GM04503 (cell line): ENCODE measurements at places on chromosomes 4 and X.

GRCh38 chr4:11698846-11699590, 270.3 kb upstream of the HS3ST1 start:
- DNase-seq = no peak

- DNase-seq = no peak
Measured at GRCh38 chr4:15010038-15010585, 7.8 kb downstream of the CPEB2 start.

DNA sequence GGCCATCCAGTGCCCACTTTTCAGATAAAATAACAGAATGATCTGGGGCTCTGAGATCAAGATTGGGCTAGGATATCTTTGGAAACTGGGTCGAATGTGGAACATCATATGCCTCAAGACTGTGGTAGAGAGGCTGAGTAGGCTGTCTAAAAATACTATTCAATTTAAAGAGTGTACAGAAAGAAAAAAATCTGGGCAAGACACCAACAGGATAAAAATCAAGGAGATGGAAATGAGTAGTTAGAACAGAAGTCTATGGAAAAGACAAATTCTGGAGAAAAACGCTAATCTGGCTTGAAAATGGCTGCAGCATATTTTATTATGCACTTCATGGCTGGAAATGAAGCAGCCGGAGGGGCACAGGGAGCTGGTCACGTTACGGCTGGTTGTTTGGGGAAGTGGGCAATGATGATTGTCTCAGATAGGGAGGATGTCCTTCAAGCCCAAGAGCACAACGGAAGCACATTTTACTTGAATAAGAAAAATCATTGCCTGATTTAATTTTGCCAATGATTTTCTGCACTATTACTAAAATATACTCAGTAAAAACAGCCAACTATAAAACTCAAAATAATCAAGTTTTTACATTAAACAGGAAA, 27.1 kb upstream of the MAPK10 start:
- no peak for DNase-seq

DNA sequence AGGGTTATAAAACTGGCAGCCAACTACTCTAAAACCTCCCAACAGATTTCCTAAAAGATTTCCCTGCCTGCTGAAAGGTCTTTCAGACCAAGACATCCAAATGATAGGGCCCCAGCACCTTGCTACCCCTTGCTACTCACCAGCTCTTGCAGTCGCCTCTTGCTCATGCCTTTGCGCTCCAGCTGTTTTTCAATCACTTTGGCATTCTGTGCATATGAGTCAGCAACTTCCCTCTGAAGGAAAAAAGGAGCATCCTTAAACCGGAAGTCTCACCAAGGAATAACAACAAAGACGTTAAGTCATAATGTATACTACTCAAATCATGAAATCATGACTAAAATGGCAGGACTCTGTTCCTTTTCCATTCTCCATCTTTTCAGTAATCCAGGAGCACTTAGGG, 24.0 kb downstream of the STEEP1 start:
- DNase-seq = peak; percentile 42

- DNase-seq = no peak
Measured at GRCh38 chr4:30866346-30866745, 146.2 kb downstream of the PCDH7 start.

DNA sequence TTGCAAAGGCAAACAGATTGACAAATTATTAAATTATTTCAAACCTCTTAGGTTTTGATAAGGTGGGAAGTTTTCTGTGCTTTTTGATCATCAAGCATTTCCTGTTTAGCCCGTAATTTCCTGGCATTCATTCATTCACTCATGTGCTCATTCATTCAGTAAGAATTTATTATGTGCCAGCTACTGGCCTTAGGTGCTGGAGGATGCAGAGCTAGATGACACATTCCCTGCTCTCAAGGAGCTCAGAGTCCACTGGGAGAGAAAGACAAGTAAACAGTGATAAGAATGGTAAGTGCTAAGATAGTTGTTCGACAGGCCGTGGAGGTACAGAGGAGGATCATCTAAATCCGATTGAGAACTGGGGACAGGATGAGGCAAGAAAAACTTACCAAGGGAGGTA, 153.0 kb downstream of the DCTD start:
- no peak for DNase-seq

GRCh38 chr4:2116687-2117400, 57.7 kb downstream of the NAT8L start:
- no peak for DNase-seq

- no peak for DNase-seq
Measured at GRCh38 chr4:34800953-34801352, 1443.4 kb downstream of the ARAP2 start.

GRCh38 chr4:62618042-62618441, 1417.9 kb downstream of the ADGRL3 start:
- DNase-seq = no peak

DNA sequence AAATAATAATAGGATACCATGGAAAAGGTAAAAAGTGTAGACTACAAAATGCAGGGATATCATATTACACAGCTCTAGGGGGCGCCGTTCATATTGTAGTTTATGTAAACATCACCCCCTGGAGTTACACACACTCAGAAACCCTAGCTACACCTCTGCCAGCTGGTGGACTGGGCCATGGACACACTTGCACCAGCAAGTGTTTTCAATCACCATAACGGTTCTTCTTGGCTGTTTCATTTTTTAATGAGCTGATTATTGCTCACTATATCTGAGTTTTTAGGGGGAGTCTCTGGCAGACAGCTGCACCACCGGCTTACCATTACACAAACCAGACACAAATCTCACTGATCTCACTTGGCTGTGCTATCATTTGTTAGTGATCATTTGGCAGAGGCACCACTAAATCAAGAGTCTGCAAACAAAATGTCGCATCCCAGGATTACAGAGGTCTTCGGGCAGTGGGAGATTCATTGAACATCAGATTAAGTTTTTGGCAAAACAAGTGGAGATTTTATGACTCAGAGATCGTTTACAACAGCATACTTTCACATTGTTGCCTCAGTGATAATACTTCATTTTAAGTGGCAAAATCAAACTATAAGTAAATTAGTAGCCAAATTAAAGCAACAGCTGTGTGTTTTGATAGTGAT, 185.7 kb downstream of the UNC5C start:
- no peak for DNase-seq

- DNase-seq = no peak
Measured at GRCh38 chrX:129618997-129619396, 35.8 kb downstream of the APLN start.

DNA sequence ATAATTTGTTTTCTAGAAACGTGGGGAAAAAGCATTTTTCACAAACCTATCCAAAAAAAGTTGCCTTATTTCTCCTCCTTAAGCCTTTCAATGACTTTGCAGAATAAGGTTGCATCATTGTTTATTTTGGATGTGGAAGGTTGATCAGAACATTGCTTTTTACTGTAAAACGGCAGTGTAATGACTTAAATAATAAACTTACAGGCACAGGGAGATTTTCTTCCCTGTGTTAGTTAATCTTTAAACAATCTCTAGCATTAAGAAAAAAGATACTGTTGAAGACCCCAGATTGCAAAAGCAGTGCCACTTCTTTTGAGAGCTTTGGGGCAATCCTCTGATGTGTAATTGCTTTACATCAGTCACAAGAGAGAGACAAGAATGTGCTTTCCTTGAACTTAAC, 153.4 kb downstream of the ARX start:
- no peak for DNase-seq

GRCh38 chrX:105302246-105302645, 81.8 kb upstream of the TEX13A start:
- DNase-seq = no peak

DNA sequence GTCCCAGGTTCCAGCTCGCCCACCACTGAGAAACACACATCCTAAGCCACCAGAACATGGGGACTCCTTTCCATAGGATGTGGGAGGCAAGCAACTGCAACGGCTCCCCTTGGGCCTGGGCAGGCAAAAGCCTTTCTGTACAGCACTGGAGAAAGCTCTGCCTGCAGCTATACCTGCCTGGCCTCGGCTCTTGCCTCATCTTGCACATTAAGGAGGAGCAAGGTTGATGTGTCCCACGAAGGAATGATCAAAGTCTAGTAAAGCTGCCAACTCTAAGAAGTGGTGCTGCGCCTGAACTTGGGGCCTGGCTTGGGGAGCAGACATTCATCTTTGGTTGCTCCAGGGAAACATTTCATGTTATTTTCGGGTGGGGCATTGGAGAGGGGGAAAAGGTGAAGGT, 19.6 kb downstream of the CCNG2 start:
- no peak for DNase-seq

GRCh38 chr4:130511776-130512175, 1415.8 kb downstream of the C4orf33 start:
- no peak for DNase-seq

DNA sequence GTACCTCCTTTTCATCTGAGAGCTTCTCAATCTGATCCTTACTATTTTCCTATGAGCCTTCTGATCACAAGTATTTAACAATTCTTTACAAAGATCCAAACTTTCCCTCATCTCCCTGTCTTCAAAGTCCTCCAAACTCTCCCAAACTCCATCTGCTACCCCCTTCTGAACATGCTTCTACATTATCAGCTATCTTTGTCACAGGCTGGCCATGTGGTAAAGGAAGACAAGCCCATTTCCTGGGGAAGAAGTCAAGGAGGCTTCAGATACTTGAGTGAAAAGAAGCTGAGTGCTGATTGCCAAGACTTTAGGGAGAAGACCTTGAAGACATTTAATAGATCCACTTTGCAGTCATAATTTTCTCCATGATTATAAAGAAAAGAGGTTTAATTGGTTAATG, 231.4 kb downstream of the CWH43 start:
- no peak for DNase-seq

GRCh38 chr4:90121676-90122354, 5.4 kb upstream of the CCSER1 start:
- no peak for DNase-seq

DNA sequence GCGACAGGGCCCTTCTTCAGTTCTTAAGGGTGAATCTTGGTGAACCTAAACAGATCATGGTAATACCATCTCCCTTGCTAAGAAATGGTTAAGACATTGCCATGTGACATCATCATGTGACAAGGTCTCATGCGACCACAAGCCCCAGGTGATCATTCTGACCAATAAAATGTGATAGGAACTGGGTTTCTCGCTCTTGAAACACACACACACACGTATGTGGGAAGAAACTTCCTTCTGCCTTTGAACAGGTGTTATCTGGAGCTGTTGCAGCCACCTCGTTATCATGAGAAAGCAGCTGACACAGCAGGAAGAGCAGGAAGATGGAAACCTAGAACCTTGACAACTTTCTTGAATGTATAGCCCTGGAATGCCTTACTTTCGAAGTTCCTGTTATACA, 10.2 kb downstream of the SOD3 start:
- no peak for DNase-seq

GRCh38 chr4:38049545-38050170, 89.5 kb downstream of the PTTG2 start:
- no peak for DNase-seq

DNA sequence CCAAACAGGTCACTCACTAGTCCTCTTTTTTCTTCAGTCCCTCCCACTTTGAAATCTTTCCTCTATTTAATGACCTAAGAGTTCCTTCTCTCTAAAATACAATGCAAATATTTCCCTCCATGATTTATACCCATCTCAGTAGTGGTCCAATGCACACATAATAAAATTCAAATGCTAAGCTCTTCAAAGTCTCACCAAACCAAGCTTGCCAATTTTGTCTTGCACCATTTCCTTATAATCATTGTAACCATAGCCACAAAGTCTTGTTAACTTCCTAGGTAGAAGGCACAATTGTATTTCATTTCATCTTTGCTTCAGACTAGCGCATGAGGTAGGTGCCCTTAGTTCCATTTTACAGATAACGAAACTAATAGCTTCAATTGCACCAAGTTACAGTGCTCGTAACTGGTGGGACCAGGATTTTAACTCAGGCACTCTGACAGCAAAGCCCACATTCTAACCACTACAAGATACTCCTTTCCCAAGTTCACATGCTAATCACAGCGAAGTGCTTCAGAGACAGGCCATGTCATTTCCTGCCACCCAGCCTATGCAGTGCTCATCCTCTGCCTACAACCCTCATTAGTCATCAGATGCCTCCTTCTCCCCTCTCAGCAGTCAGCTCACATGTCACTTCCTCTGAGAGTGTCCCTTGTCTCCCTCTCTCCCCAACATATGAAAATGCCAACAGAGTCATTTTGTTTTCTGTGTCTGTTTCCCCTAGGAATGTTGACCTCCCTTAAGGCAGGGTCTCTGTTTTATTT, 66.9 kb upstream of the PPARGC1A start:
- no peak for DNase-seq

- DNase-seq = no peak
Measured at GRCh38 chrX:10102046-10102704, 54.6 kb upstream of the CLCN4 start.

DNA sequence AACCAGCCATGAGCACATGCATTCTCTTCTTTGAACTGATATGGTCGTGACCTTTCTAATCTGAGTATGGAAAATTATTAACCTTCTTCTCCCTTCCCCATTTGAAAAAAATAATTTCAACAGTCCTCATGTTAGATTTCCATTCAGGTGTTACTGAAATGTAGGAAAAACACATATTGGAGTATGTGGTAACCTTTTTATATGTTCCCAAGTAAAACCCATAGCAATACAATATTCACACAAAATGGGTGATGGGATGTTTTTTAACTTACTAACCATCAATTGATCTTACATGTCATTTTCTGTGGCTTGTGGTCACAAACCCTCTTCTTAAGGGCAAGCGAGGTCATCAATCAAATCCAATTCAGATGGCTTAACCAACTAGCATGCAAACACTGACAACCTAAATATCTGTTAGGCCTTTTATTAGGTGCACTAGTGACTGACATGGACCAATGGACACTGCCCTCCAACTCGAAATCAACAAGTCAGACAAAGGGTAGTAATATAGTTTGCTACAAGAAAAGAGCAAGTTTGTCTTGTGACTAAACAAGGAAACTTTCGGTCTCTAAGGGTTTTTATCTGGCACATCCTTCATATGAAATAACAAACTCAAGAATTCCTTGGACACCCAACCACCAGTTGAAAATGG, 74.3 kb downstream of the CAMK2D start:
- DNase-seq = no peak

- no peak for DNase-seq
Measured at GRCh38 chr4:30722359-30723200, 2.4 kb downstream of the PCDH7 start.

DNA sequence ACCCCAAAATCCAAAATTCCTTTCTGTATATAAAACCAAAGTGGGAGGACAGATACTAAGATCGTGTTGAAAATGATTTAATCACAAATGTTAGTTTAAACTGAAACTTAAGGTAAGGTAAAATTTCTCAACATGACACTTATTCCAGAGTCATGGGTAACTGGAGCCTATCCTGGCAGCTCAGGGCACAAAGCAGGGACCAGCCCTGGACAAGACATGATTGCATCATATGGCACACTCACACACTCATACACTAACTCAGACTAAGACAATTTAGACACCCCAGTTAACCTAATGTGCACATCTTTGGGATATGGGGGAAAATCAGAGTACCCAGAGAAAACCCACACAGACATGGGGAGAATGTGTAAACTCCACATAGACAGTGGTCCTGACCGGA, 244.1 kb upstream of the TEX13A start:
- no peak for DNase-seq

GRCh38 chr4:77188498-77189220, 31.7 kb downstream of the CCNG2 start:
- no peak for DNase-seq
